ENCODE measurements at places on chromosomes 12 and 14. TPM values are rescaled to one million over a fixed set of nuclear protein-coding genes. Genes with fewer than 3 reads are reported as not detected.

The IRAK3 gene
- 12.0 TPM for total RNA-seq

The MIP gene
- total RNA-seq: 303 TPM

The SLC25A21 gene
- total RNA-seq: 0.49 TPM

The CSAD gene
- total RNA-seq: 48.7 TPM

All from camera-type eye (tissue), 1 donor.